Activated B cell treated with CpG ODN at 0.5 μM for 24 hours (primary cell): ENCODE measurements at places on chromosomes 4 and X.

- H3K4me3 ChIP-seq = no peak overlapping the region
- H3K4me1 ChIP-seq = peaks cover 25% of the 10 kb centered on the region
- H3K36me3 ChIP-seq = peaks cover 27% of the 10 kb centered on the region
- no peak for DNase-seq
These were observed 177.4 kb downstream of the SH3KBP1 start for GRCh38 chrX:19709812-19710518.

- H3K4me1 ChIP-seq = peaks cover 13% of the 10 kb centered on the region
- no peaks in the 10 kb centered on the region for H3K36me3 ChIP-seq
- H3K4me3 ChIP-seq = no peak overlapping the region
- no peak for DNase-seq
- H3K27ac ChIP-seq = no peak overlapping the region
These were observed 62.6 kb upstream of the CLNK start for GRCh38 chr4:10747186-10747585.

DNA sequence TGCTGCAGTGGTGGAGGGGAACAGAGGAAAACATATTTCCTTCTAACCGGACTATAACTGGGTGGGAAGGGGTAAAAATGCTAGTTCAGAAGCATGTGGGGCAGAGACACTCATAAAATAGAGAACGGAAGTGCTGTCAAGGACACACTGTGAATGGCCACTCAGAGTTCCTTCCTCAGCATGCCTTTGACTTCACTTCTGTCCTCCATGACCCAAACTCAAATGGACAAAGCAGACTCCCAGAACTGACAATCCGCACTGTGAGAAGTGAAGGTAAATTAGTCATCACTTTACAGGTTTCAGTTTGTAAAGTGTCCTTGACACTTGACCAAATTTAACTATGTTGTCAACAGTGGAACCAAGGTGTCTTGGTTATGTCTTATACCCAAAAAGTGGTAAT is 30.2 kb upstream of the ELF2 start:
- H3K27ac ChIP-seq = no peak overlapping the region
- H3K4me3 ChIP-seq = no peak overlapping the region
- no peaks in the 10 kb centered on the region for H3K27me3 ChIP-seq
- no peaks in the 10 kb centered on the region for H3K36me3 ChIP-seq
- no peaks in the 10 kb centered on the region for H3K4me1 ChIP-seq
- DNase-seq = no peak

DNA sequence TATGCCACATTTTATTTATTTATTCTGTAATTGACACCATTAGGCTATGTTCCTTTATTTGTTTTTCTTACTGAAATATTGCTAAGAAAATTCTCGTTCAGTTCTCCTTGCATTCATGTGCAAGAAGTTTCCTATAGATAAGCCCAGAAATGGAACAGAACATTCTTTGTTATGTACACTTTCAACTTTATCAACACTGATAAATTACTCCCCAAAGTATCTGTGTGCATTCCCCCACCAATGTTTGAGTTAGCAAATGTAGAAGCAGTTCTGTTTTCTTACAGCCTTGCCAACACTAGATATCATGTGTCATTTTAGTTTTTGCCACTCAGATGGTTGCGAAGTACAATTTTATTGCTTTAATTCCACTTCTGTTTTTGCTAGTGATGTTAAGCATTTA is 166.4 kb upstream of the NPY2R start:
- no peaks in the 10 kb centered on the region for H3K36me3 ChIP-seq
- no peaks in the 10 kb centered on the region for H3K27me3 ChIP-seq
- no peaks in the 10 kb centered on the region for H3K4me1 ChIP-seq
- DNase-seq = no peak
- H3K27ac ChIP-seq = no peak overlapping the region
- no peak overlapping the region for H3K4me3 ChIP-seq

DNA sequence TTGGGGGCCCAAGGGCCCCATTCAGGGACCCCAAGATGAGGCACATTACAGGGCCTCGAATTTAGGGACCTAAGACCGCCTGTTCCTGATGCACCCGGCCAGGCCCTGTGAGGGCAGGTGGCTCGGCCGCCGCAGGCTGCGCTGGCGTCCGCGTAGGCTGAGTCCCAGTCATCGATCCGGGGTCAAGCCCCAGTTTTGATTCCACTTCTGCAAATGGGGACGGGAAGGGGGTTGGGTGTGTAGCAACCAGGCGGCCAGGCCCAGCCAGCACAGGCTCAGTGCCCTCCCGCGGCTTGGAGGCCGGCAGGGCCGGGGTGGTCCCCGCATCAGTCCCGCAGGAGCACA is 327 bp downstream of the PNPLA4 start:
- H3K36me3 ChIP-seq = peaks cover 11% of the 10 kb centered on the region
- H3K4me1 ChIP-seq = peaks cover 17% of the 10 kb centered on the region
- peak overlapping the region; percentile 97 for H3K27ac ChIP-seq
- peak overlapping the region; percentile 91 for H3K4me3 ChIP-seq

DNA sequence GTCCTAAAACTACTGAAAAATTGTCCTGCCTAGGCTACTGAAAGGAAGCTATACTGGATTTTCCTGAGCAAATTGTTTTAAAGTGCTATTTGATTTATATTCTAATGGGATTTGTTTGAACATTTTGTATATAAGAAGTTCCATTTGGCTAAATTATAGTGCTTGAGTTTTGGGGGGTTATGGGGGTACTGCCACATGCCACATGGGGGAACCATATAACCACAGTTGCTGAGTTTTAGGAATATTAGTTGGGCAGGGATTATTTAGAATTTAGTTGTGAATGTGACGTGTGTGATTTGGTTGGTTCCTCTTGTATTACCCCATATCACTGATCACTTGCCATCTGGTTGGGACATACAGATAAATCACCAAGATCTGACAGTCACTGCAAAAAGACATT is 224.5 kb upstream of the TAPT1 start:
- no peaks in the 10 kb centered on the region for H3K4me1 ChIP-seq
- H3K36me3 ChIP-seq = no peaks in the 10 kb centered on the region
- H3K4me3 ChIP-seq = no peak overlapping the region
- H3K27ac ChIP-seq = no peak overlapping the region
- DNase-seq = no peak

DNA sequence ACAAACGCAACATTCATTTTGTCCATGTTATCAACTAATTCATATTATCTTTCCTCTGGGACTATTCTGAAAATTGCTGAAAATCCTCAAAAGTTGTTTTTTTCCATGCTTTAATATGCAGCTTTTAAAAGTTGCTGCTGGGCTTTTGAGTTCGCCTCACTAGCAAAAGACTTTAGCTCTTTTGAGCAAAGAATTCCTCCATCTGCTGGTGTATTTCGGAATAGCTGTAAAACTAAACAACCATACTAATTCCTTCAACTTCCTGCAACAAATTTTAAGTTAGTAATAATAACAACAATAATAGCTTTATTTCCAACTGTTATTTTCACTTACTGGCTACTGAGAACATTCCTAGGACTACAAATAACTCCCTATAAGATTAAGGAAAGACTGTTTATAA is 124.5 kb upstream of the PLAC1 start:
- H3K4me3 ChIP-seq = no peak overlapping the region
- H3K27ac ChIP-seq = no peak overlapping the region
- H3K36me3 ChIP-seq = peaks cover 44% of the 10 kb centered on the region
- no peaks in the 10 kb centered on the region for H3K27me3 ChIP-seq
- DNase-seq = no peak
- H3K4me1 ChIP-seq = no peaks in the 10 kb centered on the region

GRCh38 chr4:8241895-8242696 is 27.5 kb upstream of the HTRA3 start:
- peaks cover 40% of the 10 kb centered on the region for H3K36me3 ChIP-seq
- peak; percentile 85 for DNase-seq
- no peak overlapping the region for H3K4me3 ChIP-seq
- peaks cover 21% of the 10 kb centered on the region for H3K4me1 ChIP-seq
- no peaks in the 10 kb centered on the region for H3K27me3 ChIP-seq

- no peak overlapping the region for H3K4me3 ChIP-seq
- H3K27me3 ChIP-seq = no peaks in the 10 kb centered on the region
- H3K27ac ChIP-seq = no peak overlapping the region
- no peak for DNase-seq
- no peaks in the 10 kb centered on the region for H3K36me3 ChIP-seq
These were observed 371.7 kb upstream of the FGF13 start for GRCh38 chrX:139083191-139083590.

GRCh38 chr4:144562019-144562705 is 83.8 kb upstream of the HHIP start:
- no peak overlapping the region for H3K4me3 ChIP-seq
- peaks cover 4% of the 10 kb centered on the region for H3K27me3 ChIP-seq
- DNase-seq = no peak

GRCh38 chrX:69523314-69523713 is 19.2 kb downstream of the NALF2 start:
- H3K27me3 ChIP-seq = peaks cover 3% of the 10 kb centered on the region
- H3K36me3 ChIP-seq = no peaks in the 10 kb centered on the region
- no peak overlapping the region for H3K4me3 ChIP-seq
- H3K4me1 ChIP-seq = no peaks in the 10 kb centered on the region
- DNase-seq = no peak
- H3K27ac ChIP-seq = no peak overlapping the region

DNA sequence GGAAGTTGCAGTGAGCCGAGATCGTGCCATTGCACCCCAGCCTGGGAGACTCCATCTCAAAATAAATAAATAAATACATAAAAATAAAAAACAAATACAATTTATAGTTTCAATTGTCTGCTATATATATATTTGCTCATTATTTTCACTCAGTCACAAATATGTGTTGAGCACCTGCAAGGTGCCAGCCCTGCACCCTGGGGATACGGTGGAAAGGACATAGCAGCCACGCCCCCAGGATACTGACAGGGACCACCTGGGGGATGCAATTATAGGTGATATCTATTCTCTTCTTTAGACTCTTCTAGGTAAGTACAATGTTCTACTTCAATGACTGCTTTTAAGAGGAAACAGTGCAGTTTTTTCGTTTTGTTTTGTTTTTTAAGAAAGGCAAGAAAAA is 85.0 kb downstream of the JAKMIP1 start:
- no peak overlapping the region for H3K27ac ChIP-seq
- H3K4me3 ChIP-seq = no peak overlapping the region
- DNase-seq = no peak

DNA sequence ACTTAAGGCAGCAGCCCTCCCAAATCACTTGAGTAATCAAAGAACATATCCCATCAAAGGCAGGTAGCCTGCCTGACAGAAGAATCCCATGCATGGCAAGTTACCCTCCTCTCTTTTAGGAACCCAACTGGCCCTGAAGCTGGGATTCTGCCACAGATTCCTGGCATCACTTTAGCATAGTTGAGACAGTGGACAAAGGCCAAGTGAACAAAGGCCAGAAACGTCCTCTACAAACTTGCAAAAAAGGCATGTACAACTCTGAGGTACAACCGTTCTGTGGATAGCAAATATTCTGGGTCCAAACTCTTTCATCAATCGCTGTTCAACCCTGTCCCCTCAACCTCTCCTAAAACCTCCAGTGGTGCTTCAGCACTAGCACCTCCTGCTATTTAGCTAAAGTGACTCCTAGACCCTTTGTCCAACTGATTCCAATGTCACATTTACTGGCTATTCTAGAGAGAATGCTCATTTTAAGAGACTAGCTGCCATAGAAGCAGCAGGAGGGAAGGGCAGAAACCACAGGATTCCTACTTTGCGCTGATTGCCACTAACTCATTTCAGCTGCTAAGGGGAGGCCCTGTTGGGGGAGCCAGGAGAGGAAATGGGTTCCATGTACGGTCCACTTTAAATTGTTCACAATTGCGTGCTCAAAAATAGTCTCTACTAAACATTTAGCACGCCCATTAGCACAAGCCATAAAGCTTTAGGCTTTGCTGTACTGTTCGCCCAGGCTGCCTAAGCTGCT is 105.9 kb downstream of the SHROOM4 start:
- H3K27me3 ChIP-seq = no peaks in the 10 kb centered on the region
- H3K36me3 ChIP-seq = no peaks in the 10 kb centered on the region
- no peak for DNase-seq

DNA sequence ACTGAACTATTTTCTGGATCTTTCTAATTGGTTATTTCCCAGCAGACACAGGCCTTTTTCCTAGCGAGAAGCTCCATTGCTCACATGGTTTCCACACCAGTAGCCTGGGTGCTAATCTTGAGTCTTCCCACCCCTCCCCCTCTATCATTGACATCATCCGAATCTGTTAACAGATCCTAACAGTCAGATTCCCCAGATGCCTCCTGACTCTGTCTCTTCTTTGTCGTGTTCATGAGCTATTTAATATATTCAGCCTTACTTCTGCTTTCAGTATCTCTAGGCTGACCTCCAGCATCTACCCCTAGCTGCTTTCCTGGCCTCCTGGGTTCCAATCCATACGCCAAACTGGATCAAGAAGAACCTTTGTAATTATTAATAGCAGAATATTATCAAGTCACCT is 85.0 kb downstream of the CLNK start:
- H3K27ac ChIP-seq = no peak overlapping the region
- H3K27me3 ChIP-seq = no peaks in the 10 kb centered on the region
- peaks cover 10% of the 10 kb centered on the region for H3K4me1 ChIP-seq
- H3K4me3 ChIP-seq = no peak overlapping the region
- H3K36me3 ChIP-seq = no peaks in the 10 kb centered on the region

DNA sequence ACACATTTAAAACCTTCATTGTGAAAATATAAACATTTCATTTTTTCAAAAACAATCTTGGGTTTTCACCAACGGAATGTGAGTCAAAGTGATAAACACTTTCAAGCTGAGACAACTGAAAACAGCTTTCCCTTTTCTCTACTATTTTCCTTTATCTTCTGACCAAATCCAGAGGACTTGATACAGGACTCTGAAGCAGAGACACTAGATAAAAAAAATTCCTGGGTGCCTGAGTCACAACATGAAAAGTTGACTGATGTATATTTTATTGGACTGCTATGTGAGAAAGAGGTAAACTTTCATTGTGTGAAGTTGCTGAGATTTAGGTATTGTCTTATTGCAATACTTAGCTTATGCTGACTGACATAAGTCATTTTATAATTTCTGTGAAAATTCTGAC is 411.2 kb downstream of the SPOCK3 start:
- no peak overlapping the region for H3K27ac ChIP-seq
- no peaks in the 10 kb centered on the region for H3K4me1 ChIP-seq
- DNase-seq = no peak
- H3K27me3 ChIP-seq = no peaks in the 10 kb centered on the region

GRCh38 chrX:112643721-112644120 is 36.0 kb downstream of the LHFPL1 start:
- H3K36me3 ChIP-seq = no peaks in the 10 kb centered on the region
- H3K4me3 ChIP-seq = no peak overlapping the region
- H3K27ac ChIP-seq = no peak overlapping the region
- no peak for DNase-seq

GRCh38 chrX:1485033-1485432 is 32.3 kb upstream of the ASMTL start:
- peak overlapping the region; percentile 92 for H3K27ac ChIP-seq
- peaks cover 73% of the 10 kb centered on the region for H3K4me1 ChIP-seq

GRCh38 chr4:184298254-184298653 is 80.6 kb upstream of the ENPP6 start:
- DNase-seq = no peak
- no peaks in the 10 kb centered on the region for H3K36me3 ChIP-seq
- H3K4me3 ChIP-seq = no peak overlapping the region
- H3K4me1 ChIP-seq = peaks cover 3% of the 10 kb centered on the region
- H3K27me3 ChIP-seq = no peaks in the 10 kb centered on the region
- H3K27ac ChIP-seq = no peak overlapping the region

GRCh38 chr4:61527888-61528287 is 327.8 kb downstream of the ADGRL3 start:
- H3K27ac ChIP-seq = no peak overlapping the region
- H3K4me1 ChIP-seq = no peaks in the 10 kb centered on the region
- H3K27me3 ChIP-seq = no peaks in the 10 kb centered on the region
- no peaks in the 10 kb centered on the region for H3K36me3 ChIP-seq
- DNase-seq = no peak
- no peak overlapping the region for H3K4me3 ChIP-seq

GRCh38 chr4:118410138-118410537 is 57.3 kb upstream of the PRSS12 start:
- no peak overlapping the region for H3K4me3 ChIP-seq
- no peaks in the 10 kb centered on the region for H3K4me1 ChIP-seq
- DNase-seq = no peak
- no peak overlapping the region for H3K27ac ChIP-seq
- peaks cover 2% of the 10 kb centered on the region for H3K27me3 ChIP-seq
- no peaks in the 10 kb centered on the region for H3K36me3 ChIP-seq
